DMS 273 treated with DMSO at 0.1 percent for 48 hours (cell line): ENCODE measurements at places on chromosomes 13 and 19.

- DNase-seq, result no peak
Observed at GRCh38 chr19:10450853-10451609, 30.7 kb downstream of the PDE4A start.

DNA sequence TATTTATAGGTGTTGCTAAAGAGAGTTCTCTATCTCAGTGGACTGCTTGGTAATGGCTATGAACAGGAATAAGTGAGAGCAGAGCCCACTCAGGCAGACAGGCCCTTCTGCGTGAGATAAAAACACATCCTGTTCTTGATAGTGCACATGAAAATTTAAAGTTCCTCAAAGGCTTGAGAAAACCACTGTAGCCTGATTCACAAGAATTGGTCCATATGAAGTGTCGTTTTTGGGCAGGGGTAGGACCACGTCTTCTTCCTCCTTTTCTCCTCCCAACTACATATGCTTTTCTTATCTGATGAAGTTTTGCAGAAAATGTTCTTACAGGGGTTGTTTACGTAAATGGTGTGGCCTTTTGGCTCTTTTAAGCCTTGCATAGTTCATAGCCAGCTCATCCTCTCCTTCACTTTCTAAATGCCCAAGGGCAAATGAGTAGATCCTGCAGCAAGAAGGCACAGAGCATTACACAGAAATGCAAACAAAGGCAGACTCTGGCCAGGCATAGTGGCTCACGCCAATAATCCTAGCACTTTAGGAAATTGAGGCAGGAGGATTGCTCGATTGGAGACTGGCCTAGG, 53.8 kb downstream of the RNF6 start:
- DNase-seq, result no peak

GRCh38 chr19:1910177-1910576, 5.0 kb downstream of the ADAT3 start:
- DNase-seq, result no peak

GRCh38 chr19:43784241-43784980, 3.6 kb upstream of the KCNN4 start:
- DNase-seq, result no peak

GRCh38 chr13:77896977-77897376, 21.7 kb downstream of the EDNRB start:
- DNase-seq, result no peak
